ENCODE measurements at places on chromosomes 7 and 10.

- peak; percentile 26 for DNase-seq
Observed at GRCh38 chr7:99098824-99099498, 44.9 kb downstream of the SMURF1 start.

- DNase-seq: no peak
Observed at GRCh38 chr7:125516194-125516593, 586.6 kb upstream of the POT1 start.

DNA sequence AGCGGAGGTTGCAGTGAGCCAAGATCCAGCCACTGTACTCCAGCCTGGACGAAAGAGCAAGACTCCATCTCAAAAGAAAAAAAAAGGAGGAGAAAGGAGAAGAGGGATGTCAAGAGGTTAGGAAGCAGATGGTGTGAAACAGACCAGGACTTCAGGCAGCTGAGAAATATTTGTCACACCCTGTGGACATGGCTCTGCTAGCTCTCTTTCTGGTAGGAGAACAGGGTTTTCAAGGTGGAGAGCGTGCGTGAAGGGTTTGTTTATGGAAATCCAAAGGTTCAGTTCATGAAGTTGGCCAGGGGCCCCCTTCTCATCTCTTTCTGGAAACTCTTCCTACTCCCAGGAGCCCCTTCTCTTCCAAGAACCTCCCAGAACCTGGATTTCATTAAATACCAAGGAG, 110.8 kb upstream of the GALNT17 start:
- DNase-seq: no peak

DNA sequence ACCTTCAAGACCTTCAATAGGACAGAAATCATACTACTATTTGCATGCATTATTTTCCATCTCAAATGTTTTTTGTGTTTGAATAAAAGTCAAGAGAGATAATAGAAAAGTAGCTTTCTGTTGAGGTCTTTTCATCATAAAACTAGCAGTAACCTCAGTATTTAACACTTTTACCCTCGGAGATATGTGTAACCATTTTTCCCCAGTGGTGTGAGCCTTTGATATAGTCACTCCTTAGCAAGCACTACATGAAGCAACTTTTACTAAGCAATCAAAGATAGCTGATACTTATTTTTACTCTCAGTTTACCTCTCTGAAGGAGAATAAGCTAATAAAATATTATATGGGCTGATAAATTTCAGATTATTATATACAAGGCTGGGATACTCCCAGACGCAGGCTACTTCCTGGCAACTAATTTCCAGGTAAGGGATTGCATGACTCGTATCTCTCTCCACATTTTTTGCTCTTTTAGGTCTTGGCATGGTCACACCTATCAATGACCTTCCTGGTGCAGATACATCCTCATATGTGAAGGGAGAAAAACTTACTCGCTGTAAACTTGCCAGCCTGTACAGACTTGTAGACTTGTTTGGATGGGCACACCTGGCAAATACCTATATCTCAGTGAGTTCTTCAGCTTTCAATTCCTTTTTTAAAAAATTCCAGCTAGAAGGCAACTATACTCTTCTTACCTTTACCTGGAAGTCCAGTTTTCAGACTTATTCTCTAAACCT, 91.5 kb upstream of the MXI1 start:
- no peak for DNase-seq

GRCh38 chr10:79422178-79422892, 23.1 kb downstream of the ZCCHC24 start:
- peak; percentile 93 for DNase-seq

- DNase-seq: no peak
Observed at GRCh38 chr7:127419196-127419595, 26.7 kb upstream of the ZNF800 start.

- DNase-seq: no peak
Observed at GRCh38 chr7:46411236-46411635, 490.2 kb upstream of the IGFBP3 start.

GRCh38 chr10:119315128-119316001, 108.0 kb downstream of the GRK5 start:
- peak; percentile 94 for DNase-seq

- peak; percentile 83 for DNase-seq
Observed at GRCh38 chr10:114925587-114926586, 12.1 kb upstream of the TRUB1 start.

DNA sequence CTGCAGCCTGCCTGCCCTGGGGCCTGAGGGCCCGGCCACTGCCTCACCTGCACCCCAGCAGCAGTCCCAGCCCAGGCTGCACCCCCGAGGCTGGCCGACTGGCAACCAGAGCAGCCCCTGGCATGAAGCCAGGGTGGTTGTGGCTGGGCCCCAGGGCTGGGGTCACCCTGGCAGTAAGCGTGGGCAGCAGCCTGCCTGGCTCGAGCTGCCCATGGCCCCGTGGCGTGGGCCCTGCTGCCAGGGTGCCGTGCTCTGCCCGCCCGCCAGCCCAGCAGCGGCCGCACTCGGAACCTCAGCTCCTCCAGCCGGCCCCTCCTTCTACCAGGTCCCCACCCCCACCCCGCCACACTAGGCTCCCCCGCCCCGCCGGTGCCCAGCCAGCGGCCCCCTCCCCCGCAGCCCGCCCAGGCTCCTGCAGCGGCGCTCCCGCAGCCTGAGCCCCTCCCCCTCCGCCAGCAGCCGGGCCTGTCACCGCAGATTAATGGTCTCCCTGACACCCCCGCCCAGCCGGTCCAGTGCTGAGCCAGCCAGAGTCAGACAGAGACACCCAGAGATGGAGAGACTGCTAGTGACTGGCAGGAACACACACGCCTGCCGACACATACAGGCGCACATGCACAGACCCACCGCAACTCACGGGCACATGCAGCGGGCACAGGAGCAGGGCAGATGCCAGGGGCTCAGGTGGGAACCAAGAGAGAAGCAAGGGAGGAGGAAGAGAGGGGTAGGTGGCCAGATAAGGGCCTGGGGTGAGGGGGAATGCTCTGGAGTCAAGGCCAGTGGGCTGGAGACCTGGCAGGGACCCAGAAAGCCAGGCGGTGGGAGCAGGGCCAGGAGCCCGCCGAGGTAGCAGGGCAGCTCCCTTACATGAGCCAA, 22.4 kb downstream of the KCNH2 start:
- no peak for DNase-seq

DNA sequence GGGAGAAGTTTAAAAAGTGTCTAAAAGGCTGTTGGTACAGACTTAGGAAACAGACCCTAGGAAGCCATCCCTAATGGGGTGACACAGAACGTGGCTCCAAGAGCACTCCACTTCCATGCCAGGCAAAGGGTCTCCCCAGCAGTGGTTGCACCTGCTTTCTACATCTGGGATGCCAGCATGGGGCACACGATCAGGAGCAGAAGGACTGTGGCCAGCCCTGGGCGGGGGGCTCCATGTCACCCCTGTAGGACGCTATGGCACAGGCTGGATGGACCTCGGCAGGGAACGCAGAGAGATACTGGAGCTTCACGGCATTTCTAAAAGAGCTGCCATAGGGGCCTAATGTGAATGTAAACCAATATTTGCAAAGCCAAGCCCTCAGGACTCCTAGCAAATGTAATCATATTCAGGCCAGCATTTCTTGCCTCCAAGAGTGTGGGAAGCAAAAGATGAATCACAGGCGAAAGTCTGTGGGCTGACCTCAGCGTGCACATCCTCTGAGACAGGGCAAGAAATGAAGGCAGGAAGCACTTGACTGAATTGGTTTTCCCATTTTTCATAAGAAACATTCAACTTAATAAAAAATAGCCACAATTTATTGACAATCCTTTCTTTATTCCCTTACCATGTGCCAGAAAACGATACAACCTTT, 93.9 kb downstream of the ATXN7L1 start:
- DNase-seq: peak; percentile 84

DNA sequence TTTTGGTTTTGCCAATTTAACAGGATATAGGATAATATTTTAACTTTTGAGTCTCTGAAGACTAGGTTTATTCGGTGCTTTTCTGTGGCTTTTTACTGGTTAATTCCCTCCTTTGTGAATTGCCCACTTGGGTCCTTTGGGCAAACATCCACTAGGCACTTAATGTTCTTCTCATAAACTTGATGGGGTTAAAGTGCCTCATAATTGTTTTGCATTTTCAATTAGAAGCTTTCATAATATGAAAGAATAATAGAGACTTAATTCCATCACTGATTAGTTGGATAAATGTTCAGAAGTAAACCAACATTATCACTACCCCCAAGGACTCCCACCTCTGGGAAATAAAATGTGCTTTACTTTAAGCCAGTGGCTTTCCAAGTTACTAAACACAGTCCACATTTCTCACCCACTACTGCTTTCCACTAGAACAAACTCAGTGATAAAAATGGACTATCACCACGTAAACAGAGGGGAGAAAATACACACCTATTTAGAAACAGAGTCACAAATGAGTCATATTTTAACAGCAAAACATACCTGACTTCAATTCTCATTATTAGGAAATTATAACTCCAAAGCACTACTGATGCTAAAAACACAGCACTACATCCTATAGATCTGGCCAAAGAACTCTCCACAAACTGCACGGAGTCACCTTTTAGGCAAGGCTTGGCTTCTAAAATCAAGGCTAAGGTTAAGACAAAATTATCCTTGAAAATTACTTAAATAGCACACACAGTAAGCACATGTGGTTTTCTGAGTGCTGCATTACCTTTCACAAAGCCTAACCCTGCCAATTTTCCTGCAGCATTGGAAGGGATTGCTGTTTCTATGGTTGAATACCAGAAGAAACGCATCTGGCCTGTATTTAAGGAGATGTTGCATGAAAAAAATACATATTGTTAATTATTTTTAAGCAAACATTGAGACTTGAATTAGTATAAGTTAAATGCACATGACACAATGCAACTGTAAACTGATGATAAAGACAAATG, 41.2 kb downstream of the PARD3 start:
- DNase-seq: no peak

DNA sequence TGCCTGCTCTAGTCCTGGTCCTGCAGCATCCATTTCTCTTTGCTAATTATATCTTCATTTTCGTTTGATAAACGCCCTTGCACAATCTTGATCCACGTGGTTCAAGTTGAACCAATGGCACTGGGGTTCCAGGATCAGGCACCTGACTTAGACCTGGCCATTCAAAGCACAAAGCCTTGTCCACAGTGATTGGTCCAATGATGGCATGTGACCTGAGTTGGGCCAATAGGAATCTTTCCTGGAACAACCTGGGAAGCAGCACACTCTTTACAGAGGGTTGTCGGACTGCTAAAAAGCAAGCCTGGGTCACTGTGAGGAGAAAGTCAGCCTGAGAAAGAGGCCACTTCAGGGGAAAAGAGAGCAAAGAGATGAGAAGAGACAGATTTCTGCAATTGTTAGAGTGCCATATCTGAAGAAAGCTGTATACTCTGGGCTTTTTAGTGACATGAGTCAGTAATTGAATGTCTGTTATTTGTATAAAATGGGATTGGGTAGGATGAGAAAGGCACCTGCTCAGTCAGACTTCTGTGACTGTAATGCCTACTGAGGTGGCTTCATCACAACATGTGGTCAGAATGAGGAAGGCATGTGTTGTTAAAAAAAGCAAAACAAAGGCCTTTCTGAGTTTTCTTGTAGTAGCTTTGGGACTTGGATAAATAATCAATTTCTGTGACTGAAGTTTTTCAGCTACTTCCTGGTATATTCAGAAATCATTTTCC, 4.4 kb upstream of the STEAP4 start:
- no peak for DNase-seq

- DNase-seq: no peak
Observed at GRCh38 chr7:81672872-81673271, 97.0 kb downstream of the HGF start.

- DNase-seq: peak; percentile 24
Observed at GRCh38 chr7:140039066-140039465, 23.7 kb downstream of the PARP12 start.

DNA sequence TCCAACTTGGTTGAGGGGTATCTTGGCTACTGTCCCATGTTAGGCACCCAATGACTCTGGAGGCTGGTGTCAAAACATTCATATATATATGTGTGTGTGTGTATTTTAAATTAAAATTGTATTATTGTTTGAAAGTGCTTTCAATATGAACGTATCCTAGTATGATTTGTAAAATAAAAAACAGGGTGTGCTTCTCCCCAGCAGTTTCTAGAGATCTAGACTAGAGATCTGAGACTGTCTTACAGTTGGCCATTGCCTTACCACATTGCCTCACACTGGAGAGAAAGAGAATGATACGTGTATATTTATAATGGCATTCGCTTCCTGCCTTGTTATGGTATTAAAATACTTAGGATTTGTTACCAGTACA, 1.2 kb downstream of the BAG3 start:
- peak; percentile 75 for DNase-seq

GRCh38 chr7:11478426-11478825, 353.6 kb downstream of the THSD7A start:
- DNase-seq: no peak

DNA sequence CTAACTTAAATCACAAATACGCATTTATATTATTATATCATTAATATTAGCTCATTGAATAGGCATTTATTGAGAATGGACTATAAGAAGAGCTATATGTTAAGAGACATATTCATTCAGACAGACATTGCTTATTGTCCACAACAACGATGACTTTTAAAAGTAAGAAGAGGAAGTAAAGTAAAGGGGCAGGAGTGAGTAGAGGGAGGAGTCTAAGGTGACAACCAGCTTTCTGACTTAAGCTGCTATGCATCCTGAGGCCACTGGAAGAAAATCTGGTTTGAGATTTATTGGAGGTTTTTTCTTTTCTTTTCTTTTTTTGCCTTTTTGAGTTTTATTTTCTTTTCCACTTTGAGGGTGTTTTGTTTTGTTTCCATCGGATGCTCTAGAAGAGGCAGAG, 723.5 kb downstream of the GRM8 start:
- no peak for DNase-seq

DNA sequence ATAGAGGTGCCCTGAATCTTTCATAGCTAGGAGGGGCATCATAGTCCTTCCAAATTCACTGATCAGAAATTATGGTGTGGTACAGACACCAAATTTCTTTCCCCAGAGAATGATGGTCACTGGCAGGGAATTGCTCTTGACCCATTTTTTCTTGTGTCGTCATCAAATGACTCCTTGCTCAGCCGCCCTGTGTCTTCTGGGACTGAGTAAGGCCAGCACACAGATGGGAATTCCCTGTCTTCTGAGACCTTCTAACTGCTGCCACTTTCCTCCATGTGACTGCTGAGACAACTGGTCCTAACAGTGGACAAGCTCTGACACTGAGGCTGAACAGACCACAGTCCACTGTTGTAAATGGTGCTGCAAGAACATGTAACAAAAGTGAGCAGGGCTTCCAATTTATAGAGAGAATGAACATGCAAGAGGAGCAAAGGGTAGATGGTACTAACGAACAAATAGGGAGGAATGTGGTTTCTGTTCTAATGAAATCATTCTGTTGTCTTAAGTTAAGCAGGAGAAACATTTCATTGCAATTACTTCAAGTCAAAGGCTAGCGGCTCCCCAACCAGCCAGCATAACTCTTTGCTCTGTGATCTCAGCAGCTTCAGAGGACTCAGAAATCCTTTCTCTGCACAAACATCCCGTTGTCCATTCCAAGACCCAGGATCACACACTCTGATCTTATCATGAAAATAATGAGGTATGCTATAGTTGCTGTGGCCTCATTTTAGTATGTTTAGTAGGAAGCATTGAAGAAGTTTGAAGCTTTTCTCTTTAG, 235.9 kb upstream of the PRSS1 start:
- peak; percentile 9 for DNase-seq

DNA sequence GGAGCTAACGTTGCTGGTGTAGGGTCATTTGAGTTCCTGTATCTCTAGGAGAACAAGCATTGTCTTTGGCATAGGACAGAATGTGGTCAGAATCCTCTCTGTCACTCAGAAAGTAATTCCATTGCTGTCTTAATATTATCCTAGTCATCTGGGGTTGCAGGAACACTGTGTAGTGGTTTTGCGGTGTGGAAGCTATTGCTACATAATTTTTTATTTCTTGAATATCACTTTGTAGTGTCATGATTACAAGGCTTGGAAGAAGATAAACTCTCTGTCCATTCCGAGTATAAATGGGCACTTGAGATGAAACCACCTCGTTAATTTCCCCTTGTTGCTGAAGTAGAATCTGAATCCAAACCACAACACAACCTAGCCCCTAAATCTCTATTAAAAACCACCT, 919.2 kb downstream of the LRMDA start:
- DNase-seq: peak; percentile 29

Data from fibroblast of skin of right biceps (primary cell).